NCI-H1092 (cell line): ENCODE measurements at places on chromosomes 11 and 22.

DNA sequence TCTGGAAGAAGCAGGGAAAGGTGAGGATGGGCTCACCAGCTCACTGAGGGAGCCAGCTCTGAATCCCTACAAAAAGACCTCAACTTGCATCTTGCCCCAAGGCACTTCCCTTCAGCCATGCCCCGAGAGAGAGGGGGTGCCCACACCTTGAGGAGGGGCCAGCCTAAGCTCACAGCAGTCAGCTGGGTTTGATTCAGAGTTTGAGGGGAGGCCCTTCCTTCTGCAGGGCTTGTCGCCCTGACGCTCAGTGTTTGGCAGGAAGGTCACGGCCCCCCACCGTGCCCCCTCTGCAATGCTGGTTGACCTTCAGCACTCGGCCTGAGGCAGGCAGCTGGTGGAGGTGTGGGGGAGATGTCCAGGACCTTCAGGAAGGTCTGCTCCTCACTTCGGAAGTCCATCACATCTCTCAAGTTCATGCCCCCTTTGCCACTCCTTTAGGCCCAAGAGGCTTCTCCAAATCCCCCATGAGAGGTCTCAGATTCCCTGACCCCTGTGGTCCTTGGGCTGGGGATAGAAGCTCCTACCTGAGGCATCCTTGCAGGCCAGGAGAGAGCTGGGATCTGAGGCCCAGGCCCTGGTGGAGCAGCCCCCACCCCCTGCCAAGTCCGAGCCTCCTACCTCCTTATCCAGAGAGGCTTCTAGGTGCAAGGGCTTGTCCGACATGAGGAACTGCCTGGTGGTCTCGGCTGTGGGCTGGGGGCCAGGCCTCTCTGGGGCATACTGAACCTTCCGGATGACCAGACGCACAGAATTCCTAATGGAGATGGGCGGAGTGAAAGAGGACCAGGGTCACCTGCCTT, 37.6 kb downstream of the TPBGL start:
- no peak for DNase-seq

DNA sequence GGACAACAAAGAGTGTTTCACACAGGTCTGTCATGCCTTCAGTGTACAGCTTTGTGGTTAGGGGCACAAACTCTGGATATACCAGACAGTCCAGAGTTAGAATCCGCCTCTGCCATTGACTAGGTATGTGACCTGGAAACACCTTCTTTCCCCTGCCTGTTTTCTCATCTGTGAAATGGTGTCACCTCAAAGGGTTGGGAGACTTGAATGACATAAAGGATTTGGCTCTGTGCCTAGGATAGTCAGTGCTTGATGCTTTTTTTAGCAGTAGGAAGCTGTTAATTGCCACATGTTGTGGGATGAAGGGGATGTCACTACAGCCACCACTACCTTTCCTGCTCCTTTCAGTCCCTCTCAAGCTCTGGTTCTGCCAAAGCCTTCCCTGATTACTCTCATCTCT, 17.4 kb upstream of the LRRC55 start:
- DNase-seq = no peak

DNA sequence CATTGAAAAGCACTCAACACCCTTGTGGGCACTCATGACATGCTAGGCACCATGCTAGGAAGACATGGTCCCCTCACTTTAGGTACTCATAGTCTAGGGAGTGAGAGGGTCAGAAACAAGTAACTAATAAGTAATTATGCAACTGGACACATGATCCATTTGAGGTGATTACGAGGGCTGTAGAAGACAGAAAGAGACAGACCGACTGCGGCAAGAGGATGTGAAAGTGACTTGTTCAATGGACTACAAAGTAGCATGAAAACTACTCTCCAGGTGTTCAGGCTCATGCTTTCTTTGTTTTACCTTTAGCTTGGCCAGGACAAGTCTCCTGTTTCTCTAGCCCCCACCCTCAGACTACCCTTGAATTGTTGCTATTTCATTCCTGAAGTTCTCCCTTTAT, 310.8 kb upstream of the SORL1-AS1 start:
- no peak for DNase-seq

DNA sequence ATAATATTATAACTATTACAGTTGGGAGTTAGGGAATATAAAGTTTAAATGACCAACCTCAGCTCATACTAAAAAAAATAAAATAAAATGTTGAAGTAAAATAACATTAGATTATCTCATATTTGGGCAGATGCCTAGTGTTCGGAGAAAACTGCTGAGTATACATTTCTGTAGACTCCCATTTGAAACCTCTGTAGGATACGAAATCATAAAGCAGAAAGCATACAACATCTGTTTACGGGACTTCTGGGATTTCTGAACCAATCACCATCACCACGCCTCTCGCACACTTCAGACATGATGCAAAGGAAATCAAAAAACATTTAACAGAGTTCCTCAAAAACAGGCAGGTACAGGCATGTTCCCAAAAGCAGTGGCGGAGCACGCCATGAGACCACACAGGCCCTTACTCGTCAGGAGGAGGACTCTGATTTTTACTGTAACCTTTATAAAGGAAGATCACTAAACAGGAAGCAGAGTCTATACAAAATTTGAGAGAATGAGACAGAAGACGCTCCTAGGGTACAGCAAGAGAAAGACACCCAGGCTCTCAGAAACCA, 8.6 kb downstream of the ZNF195 start:
- no peak for DNase-seq

GRCh38 chr11:40542821-40543220, 916.6 kb downstream of the LRRC4C start:
- no peak for DNase-seq

- no peak for DNase-seq
These were observed 2.5 kb downstream of the TMEM184B start for GRCh38 chr22:38270091-38270992.

- no peak for DNase-seq
These were observed 884 bp downstream of the IL10RA start for GRCh38 chr11:117986981-117987574.

DNA sequence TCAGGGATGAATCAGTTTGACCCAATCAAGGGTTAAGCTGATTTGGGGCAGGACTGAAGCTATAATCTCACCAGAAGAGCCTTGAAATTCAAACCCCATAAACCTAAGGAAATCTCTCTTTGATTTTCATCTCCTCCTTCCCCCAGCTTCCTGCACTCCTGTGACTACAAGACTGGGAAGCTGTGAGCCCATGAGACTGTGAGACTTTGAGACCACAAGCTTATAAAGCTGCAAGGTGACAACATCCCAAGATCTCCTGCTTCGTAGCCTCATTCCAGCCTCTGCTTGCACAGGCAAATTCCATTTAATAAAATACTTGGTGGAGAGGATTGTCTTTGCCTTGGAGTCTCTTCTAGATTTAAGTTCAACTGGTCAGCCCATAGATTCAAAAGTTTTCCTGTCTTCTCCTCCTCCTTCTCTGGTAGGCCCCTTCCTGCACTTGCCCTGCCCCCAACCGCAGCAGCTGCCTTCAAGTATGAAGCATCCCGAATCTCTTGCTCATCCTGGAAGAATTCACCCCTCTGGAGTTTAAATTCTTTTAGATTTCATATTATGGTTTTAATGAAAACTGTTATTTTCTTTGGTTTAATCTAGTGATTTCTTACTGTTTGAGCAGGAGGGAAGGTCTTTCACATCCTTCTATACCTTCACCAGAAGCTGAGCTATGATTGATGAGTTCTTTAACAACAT, 42.1 kb downstream of the PAMR1 start:
- DNase-seq = no peak

DNA sequence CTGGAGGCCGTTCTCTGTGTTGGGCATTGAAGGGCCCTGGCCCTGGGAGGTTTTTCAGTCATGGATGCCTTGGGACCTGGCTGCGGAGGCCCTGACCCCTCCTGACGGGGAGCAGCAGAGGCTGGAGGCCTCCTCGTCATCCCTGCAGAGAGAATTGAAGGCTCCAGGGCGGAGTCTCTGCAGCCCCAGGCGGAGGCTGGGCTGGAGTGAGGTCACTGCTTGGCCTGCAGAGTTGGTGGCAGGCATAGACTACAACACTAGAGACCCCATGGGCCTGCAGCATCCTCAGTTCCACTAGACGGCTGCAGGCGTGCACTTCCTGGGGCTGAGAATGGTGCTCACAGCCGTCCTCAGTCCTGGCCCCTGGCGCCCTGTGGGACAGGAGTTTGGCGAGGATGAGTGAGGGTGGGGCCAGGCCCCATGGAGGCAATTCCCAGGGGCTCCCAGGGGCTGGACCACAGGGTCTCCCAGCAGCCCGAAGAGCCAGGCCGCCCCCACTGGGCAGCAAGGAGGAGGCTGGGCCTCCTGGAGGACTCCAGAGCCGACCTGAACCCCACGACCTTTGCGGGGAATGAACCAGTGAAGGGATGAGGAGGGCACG, 1194.9 kb downstream of the BRD1 start:
- DNase-seq = no peak

DNA sequence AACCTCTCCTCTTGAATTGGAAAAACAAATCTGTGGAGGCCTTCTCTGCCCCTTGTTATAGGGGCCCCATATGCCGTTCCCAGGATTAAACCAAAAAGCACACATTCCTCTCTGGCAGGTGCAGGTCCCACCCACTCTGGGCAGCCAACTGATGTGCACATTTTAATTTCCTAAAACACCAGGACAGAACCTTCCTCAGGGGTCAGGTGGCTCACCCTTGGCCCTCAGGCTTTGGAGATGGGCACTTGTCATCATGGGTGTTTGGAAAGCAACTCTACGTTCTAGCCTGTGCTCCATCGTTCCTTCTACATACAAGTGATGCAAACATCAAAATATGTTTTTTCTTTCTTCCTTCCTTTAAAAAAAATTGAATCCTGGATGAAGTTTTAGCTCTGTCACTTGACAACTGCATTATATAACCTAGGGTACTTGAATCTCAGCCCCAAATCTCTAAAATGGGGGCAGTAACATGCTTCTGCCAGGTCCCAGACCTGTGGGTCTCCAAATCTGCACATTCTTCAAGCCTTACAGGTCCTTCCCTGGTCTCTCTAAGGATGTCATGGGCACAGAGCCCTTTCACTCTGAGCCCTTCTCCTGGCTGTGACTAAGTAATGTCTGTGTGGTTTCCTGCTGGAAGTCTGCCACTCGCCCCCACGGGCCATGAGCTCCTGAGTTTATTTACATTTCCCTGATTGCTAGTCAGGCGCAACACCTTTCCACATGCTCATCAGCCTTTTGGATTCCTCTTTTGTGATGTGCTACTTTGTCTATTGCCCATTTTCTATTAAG, 43.8 kb downstream of the KCNQ1OT1 start:
- no peak for DNase-seq

DNA sequence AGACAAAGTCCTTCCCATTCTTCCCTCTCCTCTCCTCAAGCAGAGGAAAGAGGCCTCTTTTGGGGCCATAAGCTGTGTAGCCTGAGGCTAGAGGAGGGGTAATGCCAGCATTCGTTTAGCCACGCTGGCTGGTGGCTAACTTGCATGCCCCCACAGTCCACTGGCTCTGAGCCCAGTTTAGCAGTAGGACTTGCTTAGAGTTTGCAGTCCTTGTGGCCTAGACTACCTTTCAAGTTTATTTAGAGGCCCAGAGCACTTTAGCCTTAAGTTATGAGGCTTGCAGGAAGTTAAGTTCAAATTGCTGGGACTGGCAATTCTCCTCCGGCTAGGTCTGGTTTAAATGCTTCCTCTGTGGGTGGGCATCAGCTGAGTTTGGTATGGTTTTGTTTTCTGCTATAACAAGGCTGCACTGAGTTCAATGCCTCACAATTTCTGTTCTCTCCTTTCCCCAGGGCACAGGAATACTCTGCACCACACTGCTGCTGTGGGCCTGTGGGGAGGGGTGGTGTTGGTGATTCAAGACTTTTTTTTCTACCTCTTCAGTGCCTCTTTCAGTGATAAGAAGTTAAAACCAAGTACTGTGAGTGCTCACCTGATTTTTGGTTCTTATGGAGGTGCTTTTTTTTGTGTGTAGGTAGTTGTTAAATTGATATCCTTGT, 281.0 kb upstream of the C11orf87 start:
- DNase-seq = no peak
